Glutamatergic neuron (in vitro differentiated cells): ENCODE measurements at places on chromosomes 12 and 14.

DNA sequence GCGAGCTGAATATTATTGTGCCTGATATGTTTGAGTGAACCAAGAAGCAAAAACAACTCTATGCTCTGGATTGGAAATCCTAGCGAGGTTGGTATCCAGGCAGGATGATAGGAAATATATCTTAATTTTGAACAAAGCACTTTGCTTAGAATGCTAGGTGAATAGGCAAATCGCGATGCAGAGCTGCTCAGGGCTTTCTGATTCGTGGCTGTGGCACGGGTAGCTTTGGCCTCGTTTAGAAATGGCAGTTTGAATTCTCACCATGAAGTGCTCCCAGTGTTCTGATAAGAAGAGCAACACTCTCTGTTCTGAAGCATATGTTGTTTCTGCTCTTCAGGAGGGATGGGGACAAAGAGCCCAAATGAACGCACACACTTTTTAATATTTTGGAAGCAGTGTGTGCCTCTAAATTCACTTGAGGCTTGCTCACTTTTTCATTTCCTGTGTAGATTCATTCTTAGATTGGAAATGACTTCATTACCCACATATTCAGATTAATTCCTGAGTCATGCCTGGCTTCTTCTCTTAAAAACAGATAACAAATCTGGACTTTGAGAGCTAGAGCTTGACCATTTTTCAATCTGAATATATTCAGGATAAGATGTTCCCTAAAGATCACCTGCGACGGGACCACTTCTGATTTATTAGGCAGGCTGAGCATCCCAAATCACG lies 200.9 kb downstream of the RPAP3 start:
- DNase-seq: no peak

GRCh38 chr12:100593490-100593889 lies 20.0 kb downstream of the GAS2L3 start:
- DNase-seq: no peak

GRCh38 chr12:93144109-93144508 lies 215.0 kb upstream of the EEA1 start:
- no peak for DNase-seq

DNA sequence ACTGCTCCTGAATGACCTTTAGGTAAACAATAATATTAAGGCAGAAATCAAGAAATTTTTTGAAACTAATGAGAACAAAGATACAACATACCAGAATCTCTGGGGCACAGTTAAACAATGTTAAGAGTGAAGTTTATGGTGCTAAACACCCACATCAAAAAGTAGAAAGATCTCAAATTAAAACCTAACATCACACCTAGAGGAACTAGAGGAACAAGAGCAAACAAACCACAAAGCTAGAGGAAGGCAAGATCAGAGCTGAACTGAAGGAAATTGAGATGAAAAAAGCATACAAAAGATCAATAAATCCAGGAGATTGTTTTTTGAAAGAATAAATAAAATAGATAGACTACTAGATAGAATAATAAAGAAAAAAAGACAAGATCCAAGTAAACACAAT lies 7.2 kb downstream of the OR8S1 start:
- DNase-seq: no peak

- no peak for DNase-seq
Measured at GRCh38 chr12:88299567-88300101, 157.5 kb downstream of the TMTC3 start.

DNA sequence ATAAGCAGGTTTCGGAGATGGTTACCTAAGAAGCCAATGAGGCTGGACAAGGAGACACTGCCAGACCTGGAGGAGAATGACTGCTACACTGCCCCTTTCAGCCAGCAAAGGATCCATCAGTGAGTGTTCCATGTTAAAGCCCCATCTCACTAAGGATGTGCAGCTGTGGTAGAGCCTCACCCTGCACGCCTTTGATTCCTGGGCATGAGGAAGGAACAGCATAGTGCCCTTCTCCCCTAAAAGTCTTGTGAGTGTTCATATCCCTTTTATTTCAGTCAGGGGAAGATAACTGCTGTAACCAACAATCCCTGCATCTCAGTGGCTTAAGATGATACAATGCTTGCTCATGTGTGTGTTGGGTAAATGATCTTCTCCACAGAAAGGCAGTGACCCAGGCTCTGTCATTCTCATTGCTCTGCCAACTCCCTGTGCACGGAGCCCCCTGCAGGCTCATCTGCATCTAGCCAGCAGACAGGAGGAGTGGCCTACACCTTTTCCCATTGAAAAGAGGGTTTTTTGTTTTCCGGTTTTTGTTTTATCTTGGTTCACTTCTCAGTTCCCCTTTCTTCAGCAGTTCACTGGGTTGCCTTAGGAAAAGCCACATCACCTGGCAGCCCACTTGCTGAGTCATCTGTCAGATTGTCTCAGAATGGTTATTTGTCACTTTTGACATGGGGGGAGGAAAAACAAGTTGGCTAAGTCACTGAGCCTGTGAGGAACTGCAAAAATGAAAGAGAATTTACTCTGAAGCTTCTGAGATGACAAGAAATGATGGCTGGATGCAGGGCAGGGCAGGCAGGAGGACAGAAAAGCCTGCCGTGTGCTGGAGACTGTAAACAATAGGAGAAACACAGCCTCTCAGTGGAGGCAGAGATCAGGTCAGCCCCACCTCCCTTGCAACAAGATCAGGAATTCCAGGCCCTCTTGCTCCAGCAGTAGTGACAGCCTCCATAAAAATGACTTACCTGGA lies 193.3 kb downstream of the ANO4 start:
- peak; percentile 57 for DNase-seq

- DNase-seq: no peak
Measured at GRCh38 chr14:57725399-57726077, 140.4 kb downstream of the SLC35F4 start.

- no peak for DNase-seq
Measured at GRCh38 chr12:93521225-93522080, 51.0 kb upstream of the SOCS2 start.

DNA sequence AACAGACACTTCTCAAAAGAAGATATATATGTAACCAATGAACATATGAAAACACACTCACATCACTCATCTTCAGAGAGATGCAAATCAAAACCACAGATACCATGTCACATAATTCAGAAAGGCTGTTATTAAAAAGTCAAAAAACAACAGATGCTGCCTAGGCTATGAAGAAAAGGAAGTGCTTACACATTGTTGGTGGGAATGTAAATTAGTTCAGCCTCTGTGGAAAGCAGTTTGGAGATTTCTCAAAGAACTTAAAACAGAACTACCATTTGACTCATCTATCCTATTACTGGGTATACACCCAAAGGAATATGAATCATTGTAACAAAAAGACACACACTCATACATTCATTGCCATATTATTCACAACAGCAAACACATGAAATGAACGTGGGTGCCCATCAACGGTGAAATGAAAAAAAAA lies 35.1 kb downstream of the EIF2S3B start:
- no peak for DNase-seq

DNA sequence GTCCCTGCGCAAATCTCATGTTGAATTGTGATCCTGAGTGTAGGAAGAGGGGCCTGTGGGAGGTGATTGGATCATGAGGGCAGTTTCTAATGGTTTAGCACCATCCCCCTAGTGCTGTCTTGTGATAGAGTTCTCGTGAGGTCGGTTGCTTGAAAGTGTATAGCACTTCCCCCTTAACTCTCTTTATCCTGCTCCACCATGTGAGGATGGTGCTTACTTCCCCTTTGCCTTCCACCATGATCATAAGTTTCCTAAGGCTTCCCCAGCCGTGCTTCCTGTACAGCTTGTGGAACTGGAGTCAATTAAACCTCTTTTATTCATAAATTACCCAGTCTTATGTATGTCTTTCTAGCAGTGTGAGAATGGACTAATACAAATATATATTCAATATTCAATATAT lies 303.7 kb upstream of the SEL1L start:
- DNase-seq: no peak

GRCh38 chr12:69511469-69512267 lies 41.5 kb downstream of the FRS2 start:
- no peak for DNase-seq
